ENCODE measurements at places on chromosomes 7 and 10.

DNA sequence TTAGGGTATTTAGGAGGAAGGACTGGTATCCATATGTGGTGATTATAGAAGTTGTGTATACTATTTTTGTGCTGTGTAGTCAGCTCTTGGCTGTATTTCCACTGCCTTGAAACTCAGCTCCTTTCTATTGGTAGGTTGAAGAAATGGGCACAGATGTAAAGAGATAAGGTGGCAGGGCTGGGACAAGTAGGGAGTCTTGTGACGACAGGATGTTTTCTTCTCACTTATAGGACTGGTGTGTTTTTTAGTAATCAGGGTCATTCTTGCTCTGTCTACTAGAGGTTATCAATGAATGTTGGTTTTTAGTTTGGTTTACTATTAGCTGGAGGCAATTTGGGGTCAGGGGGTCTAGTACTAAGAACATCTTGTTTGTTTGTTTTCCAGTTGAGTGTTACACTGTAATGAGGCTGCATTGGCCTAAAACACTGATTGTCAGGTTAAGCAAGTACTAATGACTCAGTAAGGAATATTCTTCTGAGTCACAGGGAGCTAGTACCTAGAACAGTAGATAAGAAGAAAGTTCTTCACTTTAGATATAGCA is 11.8 kb downstream of the UBN2 start:
- no peak for DNase-seq

GRCh38 chr7:82173400-82174021 is 270.1 kb downstream of the CACNA2D1 start:
- DNase-seq = no peak

DNA sequence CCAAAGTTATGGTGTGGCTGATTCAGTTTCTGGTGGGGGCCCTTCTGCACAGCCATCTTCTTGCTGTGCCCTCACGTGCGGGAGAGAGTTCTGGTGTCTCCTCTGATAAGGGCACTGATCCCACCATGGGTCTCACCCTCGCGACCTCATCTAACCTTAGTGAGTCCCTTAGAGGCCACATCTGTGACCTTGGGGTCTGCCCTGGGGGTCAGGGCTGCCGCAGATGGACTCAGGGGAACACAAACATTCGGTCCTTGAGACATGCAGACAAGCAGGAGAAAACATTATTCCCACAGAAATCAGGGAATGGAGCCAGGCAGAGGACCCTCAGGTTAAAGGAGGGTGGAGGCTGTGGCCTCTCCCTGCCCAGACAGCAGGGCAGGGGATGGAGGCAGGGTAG is 177.9 kb downstream of the DNAJB6 start:
- no peak for DNase-seq

GRCh38 chr7:103949374-103949773 is 40.1 kb downstream of the RELN start:
- DNase-seq = no peak

DNA sequence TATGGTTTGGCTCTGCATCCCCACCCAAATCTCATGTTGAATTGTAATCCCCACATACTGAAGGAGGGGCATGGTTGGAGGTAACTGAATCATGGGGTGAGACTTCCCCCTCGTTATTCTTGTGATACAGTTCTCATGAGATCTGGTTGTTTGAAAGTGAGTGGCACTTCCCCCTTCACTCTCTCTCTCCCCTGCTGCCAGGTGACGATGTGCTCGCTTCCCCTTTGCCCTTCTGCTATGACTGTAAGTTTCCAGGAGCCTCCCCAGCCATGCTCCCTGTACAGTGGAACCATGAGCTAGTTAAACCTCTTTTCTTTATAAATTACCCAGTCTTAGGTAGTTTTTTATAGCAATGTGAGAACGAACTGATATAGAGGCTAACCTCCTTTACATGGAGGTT is 16.6 kb downstream of the PLPP4 start:
- DNase-seq = no peak

- DNase-seq = no peak
Measured at GRCh38 chr7:36802459-36803135, 78.3 kb upstream of the AOAH start.

DNA sequence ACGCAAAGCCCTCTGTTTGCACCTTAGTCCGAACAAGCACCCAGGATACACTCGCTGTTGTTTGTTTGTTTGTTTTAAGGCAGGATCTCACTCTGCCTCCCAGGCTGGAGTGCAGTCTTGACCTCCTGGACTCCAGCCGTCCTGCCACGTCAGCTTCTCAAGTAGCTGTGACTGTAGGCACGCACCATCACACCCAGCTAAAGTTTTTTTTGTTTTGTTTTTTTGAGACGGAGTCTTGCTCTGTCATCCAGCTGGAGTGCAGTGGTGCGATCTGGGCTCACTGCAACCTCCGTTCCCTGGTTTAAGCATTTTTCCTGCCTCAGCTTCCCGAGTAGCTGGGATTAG is 76.8 kb downstream of the CTBP2 start:
- no peak for DNase-seq

GRCh38 chr10:57864765-57865680 is 402.7 kb downstream of the IPMK start:
- no peak for DNase-seq

GRCh38 chr7:67429735-67430134 is 433.1 kb downstream of the TYW1 start:
- no peak for DNase-seq

GRCh38 chr7:4818000-4818794 is 42.8 kb downstream of the AP5Z1 start:
- DNase-seq = no peak

- no peak for DNase-seq
Measured at GRCh38 chr10:71852355-71852937, 1.4 kb upstream of the PSAP start.

GRCh38 chr10:99329554-99330346 is 594 bp downstream of the CNNM1 start:
- no peak for DNase-seq

DNA sequence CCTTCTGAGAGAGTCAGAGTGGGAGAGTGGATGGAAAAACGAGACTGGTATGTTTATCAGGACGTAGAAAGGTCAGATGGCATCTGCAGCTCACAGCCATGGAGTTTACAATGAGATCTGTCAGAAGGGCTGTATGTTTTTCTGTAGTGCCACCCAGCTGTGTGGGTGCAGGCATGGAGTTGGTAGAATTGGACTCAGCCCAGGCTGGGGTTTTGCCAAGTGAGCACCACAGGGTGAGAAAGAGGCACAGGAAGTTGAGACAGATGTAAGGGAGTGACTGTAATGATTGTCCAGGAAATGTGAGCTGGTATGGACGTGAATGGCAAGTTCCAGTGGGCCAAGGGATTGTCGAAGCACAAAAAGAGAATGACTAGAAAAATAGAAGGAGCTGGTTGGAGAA is 9.1 kb upstream of the ZYX start:
- no peak for DNase-seq

DNA sequence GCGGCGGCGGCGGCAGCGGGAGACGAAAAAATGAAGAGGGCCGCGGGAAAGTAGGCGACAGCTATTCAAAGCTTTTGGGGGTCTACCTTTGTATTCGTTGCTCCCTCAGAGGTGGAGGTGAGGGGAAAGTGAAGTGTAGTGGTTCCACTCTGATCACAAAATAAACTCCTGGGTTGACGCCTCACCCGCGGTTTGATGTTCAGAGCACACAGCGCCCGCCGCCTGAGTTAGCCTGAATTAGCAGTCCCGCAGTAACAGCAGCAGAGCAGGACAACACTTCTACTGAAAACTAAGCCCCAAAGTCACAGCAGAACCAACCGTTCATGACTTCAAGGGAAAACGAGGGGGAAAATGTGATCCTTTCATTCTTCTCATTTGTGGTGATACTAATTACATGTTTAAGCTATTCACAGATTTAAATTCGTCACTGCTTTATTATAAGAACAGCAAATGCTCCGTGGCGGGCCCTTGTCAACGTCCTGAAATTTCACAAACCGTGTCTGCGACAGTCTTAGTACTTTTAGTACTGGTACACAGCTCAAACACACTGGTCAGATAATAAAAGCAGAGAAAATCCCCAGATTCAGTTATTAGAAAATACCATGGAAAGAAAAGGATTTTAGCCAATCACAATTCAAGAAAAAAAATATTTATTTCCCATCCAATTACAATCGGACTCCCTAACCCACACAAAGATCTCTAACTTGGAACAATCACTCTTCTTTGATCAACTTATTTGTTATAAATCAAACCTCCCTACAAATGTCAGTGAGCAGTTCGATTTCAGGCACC is 563 bp upstream of the JMJD1C start:
- DNase-seq = peak; percentile 6
